ENCODE measurements at places on chromosomes 1 and 21. TPM values are rescaled to one million over a fixed set of nuclear protein-coding genes. Genes with fewer than 3 reads are reported as not detected.

Gene CD34
- not detected for total RNA-seq

Gene TMIGD3
- not detected for total RNA-seq

Gene UBL4B
- total RNA-seq, result not detected

Gene C1orf105
- total RNA-seq, result not detected

Gene IGFN1
- 0.14 TPM for total RNA-seq

Gene SLX9
- total RNA-seq, result 31.2 TPM

Gene GUCA2B
- total RNA-seq, result not detected

Gene SPATA17
- total RNA-seq, result 0.93 TPM

Gene CRYAA
- not detected for total RNA-seq

Gene TXLNA
- 56.1 TPM for total RNA-seq

Gene RGS7
- 2.1 TPM for total RNA-seq

Gene ABCA4
- 0.26 TPM for total RNA-seq

DNA sequence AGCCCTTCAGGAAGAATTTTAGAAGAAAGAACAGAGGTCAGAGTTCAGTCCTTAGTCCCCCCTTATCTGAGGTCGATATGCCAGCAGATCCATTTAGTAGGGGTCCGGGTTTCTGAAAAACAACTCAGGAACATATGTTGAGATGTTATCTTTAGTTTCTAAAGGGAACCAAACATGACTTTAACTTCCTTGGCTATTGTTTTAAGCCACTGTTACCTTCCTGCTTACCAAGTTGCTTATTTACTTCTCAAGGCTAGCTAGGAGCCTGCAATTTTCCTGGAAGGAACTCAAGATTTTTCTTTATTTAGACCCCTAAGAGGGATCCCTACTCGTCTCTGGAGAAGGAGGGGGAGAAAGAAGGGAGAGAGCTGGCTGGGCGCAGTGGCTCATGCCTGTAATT is 54.3 kb downstream of the KCNC4 start:
- DNase-seq, result no peak

DNA sequence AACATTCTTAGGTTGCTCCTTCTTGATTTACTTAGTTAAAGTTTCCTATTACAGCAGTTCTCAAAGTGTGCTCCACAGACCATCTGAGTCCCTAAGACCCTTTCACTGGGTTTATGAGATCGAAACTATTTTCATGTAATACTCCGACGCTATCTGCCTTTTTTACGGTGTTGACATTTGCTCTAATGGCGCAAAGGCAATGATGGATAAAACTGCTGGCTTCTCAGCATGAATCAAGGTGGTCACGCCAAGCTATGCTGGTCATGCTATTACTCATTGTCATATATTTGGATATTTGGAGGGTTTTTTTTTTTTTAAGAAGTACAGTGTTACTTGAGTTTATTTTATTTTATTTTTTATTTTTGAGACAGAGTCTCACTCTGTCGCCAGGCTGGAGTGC is 235.1 kb downstream of the KIF26B start:
- no peak for DNase-seq

GRCh38 chr1:74811436-74812179 is 78.7 kb downstream of the TYW3 start:
- DNase-seq, result no peak

- DNase-seq, result no peak
Observed at GRCh38 chr1:106022312-106022902, 1034.1 kb upstream of the PRMT6 start.

- no peak for DNase-seq
Observed at GRCh38 chr1:1348420-1349255, 580 bp downstream of the DVL1 start.

GRCh38 chr1:80064524-80064923 is 1058.0 kb upstream of the ADGRL4 start:
- DNase-seq, result peak; percentile 60

DNA sequence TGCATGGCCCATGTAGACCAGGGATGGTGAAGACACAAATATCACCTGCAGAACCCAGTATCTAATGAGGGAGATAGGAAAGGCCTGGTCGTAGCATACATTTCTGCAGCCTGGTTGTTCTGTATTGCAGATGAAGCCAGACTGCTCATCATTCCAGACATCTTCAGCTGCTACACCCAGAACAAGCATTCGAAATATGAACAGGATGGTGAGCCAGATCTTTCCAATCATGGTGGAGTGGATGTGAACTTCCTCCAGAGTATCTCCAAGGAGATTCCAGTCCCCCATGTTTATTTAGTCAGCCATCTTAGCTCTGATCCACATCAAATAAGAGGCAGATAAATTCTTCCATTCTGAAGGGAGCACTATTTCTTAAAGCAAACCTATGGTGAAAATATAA is 2.7 kb upstream of the MYCBP start:
- no peak for DNase-seq

- no peak for DNase-seq
Observed at GRCh38 chr1:63828322-63829044, 54.7 kb downstream of the ROR1 start.

DNA sequence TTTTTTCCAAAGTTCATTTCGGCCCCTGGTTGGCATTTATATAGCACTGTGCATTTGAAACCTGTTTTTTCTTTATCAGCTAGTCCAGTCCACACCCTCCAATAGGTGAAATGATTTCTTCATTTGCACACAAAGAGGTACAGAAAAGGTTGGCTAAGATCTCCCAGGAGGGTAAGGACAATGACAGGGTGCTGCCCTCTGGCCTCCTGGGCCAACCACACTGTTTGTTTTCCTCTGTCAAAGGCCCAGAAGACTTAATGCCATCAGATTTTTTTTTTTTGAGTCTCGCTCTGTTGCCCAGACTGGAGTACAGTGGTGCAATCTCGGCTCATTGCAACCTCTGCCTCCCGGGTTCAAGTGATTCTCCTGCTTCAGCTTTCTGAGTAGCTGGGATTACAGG is 70.1 kb upstream of the EFHD2 start:
- DNase-seq, result no peak

- no peak for DNase-seq
Observed at GRCh38 chr1:218572050-218572449, 226.9 kb downstream of the TGFB2 start.

DNA sequence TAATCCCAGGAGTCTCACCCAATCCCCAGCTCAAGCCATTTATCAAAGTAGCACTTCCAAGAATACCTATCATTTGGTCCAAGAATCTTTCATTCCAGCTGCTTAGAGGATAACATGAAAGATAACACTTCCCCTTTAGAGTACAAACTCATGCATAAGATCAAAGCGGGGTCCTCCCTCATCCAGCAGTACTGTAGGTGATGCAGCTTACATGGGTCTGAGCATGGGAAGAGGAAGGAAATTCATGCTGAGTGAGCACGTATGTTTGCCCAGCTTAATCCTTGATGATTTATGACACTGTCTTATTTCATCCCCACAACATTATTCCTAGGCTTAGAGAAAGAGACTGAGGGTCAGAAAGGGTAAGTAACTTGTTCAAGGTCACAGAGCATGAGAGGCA is 167.1 kb upstream of the GJB5 start:
- DNase-seq, result no peak

GRCh38 chr1:94590203-94591137 is 48.9 kb upstream of the F3 start:
- no peak for DNase-seq

- no peak for DNase-seq
Observed at GRCh38 chr1:246160905-246161304, 346.2 kb downstream of the SMYD3 start.

DNA sequence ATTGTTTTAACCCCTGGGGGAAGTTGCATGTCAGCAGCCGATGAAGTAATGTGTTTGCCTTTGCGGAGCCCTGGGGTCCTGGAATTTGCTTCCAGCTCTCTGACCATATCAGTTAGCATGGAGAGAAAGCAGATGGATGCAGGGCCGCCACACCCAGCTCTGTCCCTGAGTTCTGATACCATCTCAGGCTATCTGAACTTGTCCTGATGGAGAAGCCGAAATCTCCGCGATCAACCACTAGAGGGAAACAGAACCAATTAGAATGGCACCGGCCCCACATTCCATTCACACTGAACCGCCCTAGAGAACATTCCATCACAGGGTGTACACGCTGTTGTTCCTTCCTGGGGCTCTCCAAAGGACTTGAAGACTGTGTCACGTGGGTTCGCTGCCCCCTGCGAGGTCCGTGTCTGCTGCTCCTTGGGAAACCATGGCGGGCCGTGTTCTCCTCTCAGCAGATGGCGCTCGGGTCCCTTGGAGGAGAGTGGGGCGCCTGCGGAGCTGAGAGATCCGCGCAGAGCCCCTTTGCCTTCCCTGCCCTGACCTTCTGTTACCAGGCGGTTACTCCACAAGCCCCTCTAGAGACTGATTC is 75.4 kb downstream of the ABCA4 start:
- peak; percentile 80 for DNase-seq

- no peak for DNase-seq
Observed at GRCh38 chr21:39951183-39952101, 84.2 kb downstream of the PCP4 start.

DNA sequence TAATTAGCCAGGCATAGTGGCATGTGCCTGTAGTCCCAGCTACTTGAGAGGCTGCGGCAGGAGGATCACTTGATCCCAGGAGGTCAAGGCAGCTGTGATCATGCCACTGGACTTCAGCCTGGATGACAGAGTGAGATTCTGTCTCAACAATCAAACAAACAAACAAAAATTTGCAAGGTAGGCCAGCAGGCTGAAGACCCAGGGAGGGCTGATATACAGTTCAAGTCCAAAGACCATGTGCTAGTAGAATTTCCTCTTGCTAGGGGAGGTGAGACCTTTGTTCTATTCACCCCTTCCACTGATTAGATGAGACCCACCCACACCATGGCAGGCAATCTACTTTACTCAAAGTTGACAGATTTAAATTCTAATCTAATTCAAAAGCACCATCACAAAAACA is 31.2 kb upstream of the CNN3 start:
- no peak for DNase-seq

DNA sequence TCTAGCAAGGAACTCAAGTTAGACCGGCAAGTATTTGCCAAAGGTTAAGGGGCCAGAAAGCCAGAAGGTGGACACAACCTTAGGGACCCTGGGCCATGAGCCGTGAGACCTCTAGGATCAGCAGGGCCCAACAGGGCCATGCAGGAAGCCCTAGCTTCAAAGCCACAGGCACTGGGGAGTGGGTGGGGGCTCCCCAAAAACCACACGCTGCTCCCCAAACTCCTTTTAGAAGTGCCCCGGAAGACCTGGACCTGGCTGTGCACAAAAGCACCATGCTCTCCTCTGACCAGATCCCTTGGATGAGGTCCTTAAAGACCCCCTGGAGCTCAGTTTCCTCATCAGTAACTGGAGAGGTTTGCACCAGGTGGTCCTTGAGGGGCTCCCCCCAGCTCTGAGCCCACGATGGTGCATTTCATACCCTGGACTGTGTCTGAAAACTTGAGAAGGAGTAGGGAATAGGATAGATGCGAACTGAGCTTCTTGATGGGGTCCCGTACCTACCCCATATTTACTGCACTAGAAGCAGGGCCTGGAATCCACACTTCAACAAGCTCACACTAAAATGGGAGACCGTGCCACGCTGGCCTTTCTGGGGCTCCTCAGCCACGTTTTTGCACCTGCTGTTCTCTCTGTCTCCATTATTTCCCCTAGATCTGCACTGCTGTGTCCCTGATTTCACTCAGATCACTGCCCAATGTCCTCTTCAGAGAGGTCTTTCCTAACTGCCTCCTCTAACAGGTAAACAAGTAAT is 40.6 kb upstream of the LBR start:
- no peak for DNase-seq

DNA sequence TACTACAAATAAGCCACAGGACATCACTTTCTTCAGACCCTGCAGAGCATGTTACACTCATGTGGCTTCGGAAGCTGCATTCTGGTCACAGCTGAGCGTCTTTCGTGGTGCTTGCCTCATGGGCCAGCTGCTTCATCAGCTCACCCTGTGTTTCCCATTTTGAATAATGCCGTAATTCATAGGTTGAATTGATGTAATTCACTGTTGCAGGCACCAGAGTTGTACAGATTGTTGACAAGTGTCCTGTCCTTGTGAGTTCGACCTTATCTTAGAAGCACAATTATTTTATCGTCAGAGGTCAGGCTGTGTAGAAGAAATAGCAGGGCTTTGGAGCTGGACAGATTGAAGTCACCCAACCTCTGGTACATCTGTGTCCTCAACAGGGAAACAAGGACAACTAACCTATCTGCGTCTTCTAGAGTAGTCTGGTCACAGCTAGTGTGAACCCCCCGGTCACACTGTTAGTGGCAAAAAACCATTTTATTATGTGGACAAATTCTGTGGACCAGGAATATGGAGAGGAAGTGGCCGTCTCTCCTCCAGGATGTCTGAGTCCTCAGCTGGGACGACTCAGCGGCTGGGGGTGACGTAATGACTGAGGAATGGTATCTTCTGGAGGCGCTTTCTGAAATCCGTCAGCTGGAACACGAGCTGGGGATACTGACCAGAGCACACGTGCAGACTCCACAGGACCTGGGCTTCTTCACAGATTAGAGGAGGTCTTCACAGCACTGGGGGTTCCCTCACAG is 17.8 kb downstream of the PKNOX1 start:
- peak; percentile 75 for DNase-seq

- no peak for DNase-seq
Observed at GRCh38 chr1:199512037-199512710, 515.3 kb upstream of the NR5A2 start.

DNA sequence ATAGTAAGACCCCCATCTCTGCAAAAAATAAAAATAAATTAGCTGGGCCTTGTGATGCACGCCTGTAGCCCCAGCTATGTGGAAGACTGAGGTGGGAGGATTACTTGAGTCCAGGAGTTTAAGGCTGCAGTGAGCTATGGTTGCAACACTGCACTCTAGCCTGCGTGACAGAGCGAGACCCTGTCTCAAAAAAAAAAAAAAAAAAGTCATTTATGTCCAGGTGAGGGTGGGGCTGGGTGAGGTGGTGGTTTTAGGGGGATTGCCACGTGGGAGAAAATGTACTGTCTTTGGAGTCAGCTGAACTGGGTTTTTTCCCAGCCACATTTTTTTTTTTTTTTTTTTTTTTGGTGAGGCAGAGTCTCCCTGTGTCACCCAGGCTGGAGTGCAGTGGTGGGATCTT is 6.7 kb downstream of the PIK3CD start:
- DNase-seq, result no peak

DNA sequence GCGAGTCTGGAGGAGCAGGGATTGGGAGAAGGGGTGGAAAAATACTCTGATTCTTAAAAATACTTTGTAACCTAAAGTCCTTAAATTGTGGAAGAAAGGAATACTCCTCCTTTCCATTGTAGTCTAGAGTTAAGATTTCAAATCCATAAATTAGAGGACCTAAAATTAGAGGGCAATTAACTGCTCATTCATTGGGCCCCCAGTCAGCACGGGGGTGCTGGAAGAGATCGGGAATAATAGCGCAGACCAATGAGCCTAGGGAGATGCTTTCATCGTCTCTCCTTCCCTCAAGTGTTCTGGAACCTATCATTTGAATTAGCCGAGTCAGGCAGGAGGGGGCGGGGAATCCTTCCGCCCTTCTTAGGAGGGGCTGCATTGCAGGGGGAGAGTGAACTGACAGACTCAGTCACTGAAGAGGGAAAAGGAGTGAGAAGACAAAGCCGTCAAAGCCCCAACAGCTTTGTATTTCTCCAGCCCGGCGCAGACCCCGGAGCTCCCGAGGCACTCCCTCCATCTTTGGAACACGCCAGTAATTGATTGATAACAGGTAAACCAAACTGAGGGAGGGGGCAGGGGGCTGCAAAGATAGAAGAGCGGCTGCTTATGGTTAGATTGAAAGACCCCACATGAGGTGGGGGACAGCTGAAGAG is at the start of gene MLLT11:
Gene MLLT11 (plus strand): TSS at position 391 of the 650 bp plus-strand sequence. CDS start 6,828 bp downstream, outside the sequence.
- peak; percentile 74 for DNase-seq
